ENCODE measurements at places on chromosomes 6 and 20.

GRCh38 chr20:23613676-23614075 lies 8.0 kb upstream of the CST9 start:
- no peak for DNase-seq

GRCh38 chr6:24191346-24191745 lies 65.3 kb downstream of the NRSN1 start:
- DNase-seq, result no peak

DNA sequence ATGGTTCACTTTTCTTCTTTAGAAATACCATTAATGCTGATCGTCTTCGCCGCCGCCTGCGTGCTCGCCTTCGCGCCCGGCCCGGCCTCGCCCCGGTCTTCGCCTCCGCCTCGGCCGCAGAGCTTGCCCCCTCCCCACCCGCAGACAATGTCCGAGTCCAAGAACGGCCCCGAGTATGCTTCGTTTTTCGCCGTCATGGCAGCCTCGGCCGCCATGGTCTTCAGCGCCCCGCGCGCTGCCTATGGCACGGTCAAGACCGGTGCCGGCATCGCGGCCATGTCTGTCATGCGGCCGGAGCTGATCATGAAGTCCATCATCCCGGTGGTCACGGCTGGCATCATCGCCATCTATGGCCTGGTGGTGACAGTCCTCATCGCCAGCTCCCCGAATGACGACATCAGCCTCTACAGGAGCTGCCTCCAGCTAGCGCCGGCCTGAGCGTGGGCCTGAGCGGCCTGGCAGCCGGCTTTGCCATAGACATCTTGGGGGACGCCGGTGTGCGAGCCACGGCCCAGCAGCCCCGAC lies 4.8 kb upstream of the PRPH2 start:
- no peak for DNase-seq

- no peak for DNase-seq
Measured at GRCh38 chr6:125718109-125718508, 31.3 kb upstream of the HEY2 start.

DNA sequence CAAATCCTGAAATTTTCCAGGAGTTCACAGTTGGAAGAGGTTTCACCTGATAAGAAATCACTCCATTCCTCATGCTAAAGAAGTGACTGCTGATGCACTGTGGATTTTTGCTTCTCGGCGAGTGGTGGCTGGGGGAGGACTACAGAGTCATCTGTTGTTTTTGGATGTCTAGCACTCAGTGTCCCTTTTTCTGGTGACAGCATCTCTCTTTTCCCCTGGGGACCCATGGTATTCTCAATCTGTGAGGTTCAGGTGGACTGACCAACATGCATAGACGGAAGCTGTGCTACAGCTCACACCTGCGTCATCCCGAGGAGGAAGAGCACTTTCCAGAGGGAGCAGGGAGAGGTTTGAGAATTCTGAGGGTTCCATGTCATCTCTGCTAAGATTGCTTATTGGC lies 42.7 kb upstream of the ZNF831 start:
- no peak for DNase-seq

- DNase-seq, result no peak
Measured at GRCh38 chr20:9211016-9211760, 142.3 kb downstream of the PLCB4 start.

- no peak for DNase-seq
Measured at GRCh38 chr6:143675382-143675900, 2.3 kb upstream of the PHACTR2 start.

DNA sequence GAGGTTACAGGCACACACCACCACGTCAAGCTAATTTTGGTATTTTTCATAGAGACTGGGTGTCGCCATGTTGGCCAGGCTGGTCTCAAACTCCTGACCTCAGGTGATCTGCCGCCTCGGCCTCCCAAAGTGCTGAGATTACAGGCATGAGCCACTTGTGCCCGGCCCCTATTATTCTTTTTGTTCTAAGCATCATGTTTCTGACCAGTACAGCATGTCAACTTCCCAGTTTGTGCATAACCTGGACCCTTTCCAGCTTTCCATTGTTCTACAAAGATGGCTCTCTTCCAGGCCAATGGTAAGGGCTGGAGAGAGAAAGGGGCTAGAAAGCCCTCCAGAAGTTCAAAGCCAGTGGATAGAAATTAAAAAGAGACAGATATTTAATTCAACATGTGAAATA lies 91.3 kb upstream of the TNFAIP3 start:
- no peak for DNase-seq

DNA sequence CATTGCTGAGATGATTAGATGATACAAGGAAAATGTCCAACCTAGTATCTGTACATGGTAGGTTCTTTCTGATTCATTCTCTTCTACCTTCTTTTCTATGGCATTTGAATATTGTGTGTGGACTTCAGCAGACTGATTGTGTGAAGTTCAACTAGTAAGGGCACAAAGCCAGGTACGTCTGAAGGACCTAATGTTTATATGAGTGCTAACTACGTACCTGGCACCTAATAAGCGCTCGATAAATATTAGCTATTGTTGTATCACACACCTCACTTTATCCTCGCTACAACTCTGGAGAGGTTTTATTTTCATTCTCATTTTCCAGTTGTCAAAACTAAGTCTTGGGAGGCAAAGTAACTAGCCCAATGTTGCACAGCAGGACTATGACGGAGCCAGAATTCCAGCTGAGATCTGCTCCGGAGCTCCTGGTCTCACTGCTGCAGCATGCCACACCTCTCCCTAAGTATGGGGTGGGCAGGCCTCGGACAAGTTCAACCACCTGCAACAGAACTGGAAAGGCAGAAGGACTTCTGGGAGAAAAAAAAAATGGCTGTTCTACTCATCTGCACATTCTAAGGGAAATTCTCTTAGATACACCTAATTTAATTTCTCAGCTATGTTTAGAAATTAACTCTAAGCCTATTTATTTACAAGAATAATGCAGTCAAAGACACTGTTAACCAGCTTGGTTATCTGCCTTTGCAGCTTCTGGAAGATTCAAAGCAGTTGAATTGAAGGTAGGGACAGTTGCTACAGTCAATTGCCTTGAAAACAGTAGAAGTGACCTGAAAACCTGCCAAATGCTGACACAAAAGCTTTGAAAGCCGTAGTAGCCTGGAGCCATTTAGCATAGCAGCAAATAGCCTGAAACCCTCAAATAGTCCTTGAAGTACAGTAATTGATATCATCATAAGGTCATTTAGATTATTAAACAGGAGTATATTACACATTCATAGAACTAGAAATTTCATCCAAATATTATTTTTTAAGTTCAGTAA lies 165.0 kb downstream of the PDE7B start:
- DNase-seq, result no peak

- no peak for DNase-seq
Measured at GRCh38 chr6:33093855-33094254, 18.1 kb downstream of the HLA-DPB1 start.

GRCh38 chr6:110034667-110035036 lies 56.5 kb downstream of the GPR6 start:
- no peak for DNase-seq

- no peak for DNase-seq
Measured at GRCh38 chr20:61307686-61308476, 55.8 kb downstream of the CDH4 start.

DNA sequence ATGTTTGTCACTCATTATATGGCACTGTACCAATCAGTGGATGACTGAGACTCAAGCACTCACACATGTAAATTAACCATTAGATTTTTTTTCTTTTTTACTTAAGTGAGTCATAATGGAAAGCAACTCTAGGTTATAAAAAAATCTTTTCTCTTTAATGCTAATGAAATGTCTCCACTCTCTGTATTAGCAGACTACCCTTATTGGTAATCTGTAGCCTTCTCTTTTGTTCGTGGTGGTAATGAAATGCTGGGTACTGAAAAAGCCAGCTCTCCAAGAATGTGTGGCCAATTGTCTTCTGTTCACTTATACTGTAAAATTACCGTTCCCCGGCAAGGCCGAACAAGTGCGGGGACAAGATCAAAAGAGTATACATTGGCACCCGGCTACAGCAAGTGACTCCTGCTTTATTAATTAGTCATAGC lies 69.0 kb downstream of the AFG1L start:
- no peak for DNase-seq

DNA sequence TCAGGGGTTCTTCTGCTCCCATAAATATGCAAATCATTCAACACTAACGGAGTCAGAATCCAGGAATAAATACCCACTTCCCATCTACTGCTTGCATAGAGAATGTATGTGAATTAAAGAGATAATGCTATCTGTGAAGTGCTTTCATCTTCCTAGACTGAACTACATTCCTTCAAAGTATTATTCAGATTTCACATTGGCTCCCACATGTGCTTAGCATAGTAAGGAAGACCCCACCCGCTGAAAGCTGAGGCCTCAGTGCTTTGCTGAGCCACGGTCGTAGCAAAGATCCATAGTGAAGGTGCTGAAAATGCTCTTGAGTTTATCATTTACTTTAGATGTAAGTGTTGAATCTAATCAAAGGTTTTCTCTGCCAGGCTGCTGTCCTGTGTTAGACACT lies 97.0 kb upstream of the SPACA1 start:
- no peak for DNase-seq

DNA sequence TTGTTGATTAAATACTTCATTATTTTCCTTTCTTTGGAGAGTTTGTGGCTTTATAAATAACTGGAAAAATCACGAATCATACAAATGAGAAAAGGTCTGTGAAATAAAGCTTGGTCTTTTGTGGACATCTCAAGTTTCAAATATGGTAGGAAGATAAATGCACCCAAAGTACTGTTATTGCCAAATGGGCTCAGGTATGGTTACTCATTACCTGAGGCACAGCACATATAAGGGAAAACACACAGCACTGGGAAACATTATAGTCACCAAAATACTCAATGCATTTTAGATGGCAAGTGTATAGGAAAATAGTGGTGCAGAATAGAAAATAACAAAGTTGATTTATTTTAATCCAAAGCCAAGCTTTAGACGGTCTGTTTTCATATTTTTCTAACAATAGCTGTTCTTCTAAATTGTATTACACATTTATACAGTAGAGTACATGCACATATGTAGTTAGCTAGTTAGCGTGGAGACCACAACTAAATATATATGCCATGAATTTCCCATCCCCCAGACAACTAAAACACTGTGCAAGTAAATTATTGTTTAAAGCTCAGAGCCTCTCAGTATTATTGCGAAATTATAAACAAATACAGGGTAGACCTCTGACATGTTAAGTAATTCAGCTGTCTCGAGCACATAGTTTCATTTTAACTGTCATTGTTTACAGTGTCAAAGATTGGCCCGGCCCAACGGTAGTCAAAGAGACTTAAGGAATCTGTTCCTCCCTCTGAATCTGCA lies 336.0 kb downstream of the SYNE1 start:
- DNase-seq, result no peak

DNA sequence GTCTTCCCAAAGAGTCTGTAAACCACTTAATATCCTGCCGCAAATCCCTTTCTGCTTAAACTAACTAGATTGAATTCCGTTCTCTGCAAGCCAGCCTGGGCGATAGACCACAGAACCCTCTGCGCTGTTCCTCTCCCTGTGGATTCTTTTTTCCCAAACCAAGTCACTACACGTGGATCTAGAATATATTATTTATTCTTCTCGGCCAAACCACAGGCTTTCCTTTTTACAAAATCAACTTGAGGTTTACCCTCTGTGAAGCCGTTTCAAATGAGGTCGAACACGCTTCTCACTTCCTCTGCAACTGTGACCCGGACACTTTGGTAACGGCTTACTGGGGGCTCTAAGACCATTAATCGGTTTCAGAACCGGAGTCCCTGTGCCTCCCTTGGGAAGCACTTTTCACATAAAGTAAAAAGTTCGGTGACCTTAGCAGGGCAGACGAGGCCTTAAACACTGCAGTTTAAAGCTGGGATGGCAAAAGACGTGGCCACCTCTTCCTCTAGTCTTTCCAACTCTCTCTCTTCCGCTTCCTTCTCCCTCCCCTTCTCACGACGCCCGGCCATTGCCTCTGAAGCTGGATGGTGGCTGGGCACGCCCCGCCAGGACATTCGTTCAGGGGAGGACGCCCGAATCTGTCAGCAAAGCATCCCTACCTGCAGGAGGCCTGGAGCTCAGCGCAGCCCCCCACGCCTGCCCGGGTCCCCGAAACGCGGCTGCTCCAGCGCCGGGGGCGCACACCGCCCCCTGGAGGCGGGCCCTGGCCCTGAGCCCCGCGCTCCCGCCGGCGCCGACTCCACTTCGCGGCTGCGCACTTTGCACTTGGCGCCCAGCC lies 55.0 kb upstream of the FOXC1 start:
- DNase-seq, result peak; percentile 23

DNA sequence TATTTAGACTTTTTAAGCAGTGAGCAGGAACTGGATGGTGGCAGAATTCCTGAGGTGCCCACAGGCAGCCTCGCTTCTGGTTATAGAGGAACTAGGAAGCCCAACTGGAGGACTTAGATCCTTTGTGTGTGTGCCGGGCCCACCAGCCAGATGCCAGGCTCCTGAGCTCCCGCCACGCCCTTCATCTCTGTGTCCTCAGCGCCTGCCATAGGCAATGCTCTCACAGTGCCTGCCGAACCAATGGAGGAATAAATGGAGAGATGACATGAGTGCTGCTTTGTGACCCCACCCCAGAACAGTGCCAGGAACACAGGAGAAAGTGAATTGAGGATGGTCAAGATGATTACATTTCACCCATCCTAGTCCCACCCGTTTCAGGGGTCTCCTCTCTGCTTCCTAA lies 146.0 kb downstream of the UNC5CL start:
- DNase-seq, result no peak

- DNase-seq, result no peak
Measured at GRCh38 chr6:151252634-151253033, 12.9 kb downstream of the AKAP12 start.

- DNase-seq, result no peak
Measured at GRCh38 chr20:63946986-63947637, 9.1 kb downstream of the UCKL1 start.

DNA sequence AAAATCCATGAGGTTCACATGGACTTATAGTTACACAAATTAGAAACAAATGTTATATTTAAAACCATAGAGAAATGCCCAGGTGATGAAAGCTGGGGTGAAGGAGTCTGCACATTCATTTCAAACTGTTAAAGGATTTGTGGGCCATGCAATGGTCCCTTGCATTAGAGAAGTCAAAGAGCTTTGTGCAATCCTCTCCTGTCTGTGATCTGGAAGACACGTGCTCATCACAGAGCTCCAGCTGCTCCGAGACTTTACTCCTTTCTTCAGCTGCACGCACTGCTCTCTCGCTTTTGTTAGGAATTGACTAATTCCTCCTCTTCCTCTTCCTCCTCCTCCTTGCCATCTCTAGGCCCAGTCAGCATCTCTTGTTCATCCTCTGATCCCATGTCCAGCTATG lies 4.1 kb upstream of the AIF1 start:
- DNase-seq, result no peak

GRCh38 chr6:86526238-86526637 lies 411.1 kb upstream of the HTR1E start:
- DNase-seq, result no peak

DNA sequence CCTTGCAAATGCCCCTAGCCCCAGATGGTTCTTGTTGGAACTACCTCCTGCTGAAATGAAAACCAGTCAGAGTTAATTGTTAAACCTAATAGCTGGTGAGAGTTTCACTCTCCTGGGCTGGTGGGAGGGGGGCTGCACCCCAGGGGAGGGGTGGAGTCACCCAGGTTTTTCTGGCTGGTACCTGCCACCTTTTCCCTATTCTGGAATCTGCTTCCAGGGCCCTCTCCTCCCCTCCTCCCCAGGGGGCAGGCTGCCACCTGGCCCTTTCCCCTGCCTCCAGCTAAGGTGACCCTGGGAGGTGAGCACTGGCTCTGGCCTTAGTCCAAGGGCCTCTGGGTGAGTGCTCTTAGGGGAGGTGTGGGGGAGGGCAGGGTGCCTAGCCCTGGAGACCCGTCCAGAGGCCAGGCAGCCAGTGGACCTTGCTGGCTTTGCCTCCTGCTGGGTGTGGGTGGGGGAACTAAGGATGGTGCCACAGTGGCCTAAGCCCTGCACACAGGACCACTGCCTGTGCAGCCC lies 48.8 kb upstream of the EPB41L1 start:
- DNase-seq, result no peak

Data from amygdala (tissue), 56 donors.